ENCODE measurements at places on chromosomes 4 and X. TPM values are rescaled to one million over a fixed set of nuclear protein-coding genes. Genes with fewer than 3 reads are reported as not detected.

AR gene
- 3.5 TPM for total RNA-seq

FAM9C gene
- not detected for total RNA-seq

SMPX gene
- not detected for total RNA-seq

JADE3 gene
- total RNA-seq: 11.8 TPM

MAGEC3 gene
- not detected for total RNA-seq

RGN gene
- total RNA-seq: not detected

IQSEC2 gene
- total RNA-seq: 38.7 TPM

PSAPL1 gene
- total RNA-seq: 0.09 TPM

AWAT2 gene
- total RNA-seq: not detected

PROM1 gene
- total RNA-seq: not detected

SPANXB1 gene
- total RNA-seq: 4.0 TPM

COX7B2 gene
- total RNA-seq: not detected

MCF2 gene
- not detected for total RNA-seq

MAGEB1 gene
- total RNA-seq: not detected

ERAS gene
- total RNA-seq: not detected

CHST7 gene
- total RNA-seq: 10.5 TPM

CDX4 gene
- not detected for total RNA-seq

MAGEA12 gene
- 0.19 TPM for total RNA-seq

MAGEA1 gene
- total RNA-seq: 0.16 TPM

ETNPPL gene
- total RNA-seq: not detected

PFKFB1 gene
- total RNA-seq: not detected

TLL1 gene
- 0.40 TPM for total RNA-seq

SOX3 gene
- not detected for total RNA-seq

GAGE12F gene
- not detected for total RNA-seq

MAML3 gene
- 12.6 TPM for total RNA-seq

NAA11 gene
- not detected for total RNA-seq

TBC1D8B gene
- 1.4 TPM for total RNA-seq

SMR3B gene
- total RNA-seq: not detected

Measured in A549 treated with CpdA at 1 μM for 4 hours (cell line).